NCI-H748 treated with DMSO at 0.1 percent for 48 hours (cell line): ENCODE measurements at places on chromosomes 3 and 15.

- no peak for DNase-seq
Measured at GRCh38 chr15:34892963-34893591, 76.5 kb downstream of the AQR start.

- peak; percentile 3 for DNase-seq
Measured at GRCh38 chr3:6644070-6644929, 216.6 kb upstream of the GRM7 start.

- no peak for DNase-seq
Measured at GRCh38 chr3:11593318-11594034, 50.2 kb downstream of the VGLL4 start.

- DNase-seq = no peak
Measured at GRCh38 chr3:102087236-102087635, 237.9 kb downstream of the NFKBIZ start.

GRCh38 chr15:77709135-77709886 is 76.6 kb upstream of the LINGO1 start:
- no peak for DNase-seq

DNA sequence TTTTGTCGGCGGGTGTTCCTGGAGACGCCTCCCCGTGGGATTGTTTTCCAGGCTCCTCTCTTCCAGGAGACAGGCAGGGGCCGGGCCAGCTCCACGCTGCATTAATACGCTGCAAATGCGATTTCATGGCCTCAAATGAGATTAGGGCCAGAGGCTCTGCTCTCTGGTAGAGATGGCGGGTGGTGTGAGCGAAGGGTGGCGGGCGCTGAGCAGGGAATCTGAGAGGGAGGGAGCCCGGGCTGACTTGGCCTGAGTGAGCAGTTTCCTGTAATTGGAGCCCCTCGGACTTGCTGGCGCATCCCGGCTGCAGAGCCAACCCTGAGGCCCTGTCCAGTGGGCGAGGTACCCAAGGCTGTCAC is 7.4 kb upstream of the CCDC33 start:
- peak; percentile 49 for DNase-seq

DNA sequence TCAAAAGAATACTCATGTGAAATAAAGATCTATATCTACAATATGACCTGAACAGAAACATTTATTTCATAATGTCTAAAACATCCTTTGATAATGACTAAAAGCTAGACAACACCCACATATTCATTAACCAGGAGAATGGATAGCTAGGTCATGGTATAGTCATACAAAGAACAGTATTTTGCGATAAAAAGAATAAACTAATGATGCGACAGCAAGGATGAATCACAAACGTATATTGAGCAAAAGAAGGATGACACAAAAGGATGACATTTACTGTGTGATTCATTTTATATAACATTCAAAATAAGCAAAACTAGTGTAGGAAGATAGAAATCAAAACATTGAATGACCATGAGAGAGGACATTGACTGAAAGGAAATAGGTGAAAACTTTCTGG is 1233.1 kb downstream of the OTOL1 start:
- DNase-seq = no peak

DNA sequence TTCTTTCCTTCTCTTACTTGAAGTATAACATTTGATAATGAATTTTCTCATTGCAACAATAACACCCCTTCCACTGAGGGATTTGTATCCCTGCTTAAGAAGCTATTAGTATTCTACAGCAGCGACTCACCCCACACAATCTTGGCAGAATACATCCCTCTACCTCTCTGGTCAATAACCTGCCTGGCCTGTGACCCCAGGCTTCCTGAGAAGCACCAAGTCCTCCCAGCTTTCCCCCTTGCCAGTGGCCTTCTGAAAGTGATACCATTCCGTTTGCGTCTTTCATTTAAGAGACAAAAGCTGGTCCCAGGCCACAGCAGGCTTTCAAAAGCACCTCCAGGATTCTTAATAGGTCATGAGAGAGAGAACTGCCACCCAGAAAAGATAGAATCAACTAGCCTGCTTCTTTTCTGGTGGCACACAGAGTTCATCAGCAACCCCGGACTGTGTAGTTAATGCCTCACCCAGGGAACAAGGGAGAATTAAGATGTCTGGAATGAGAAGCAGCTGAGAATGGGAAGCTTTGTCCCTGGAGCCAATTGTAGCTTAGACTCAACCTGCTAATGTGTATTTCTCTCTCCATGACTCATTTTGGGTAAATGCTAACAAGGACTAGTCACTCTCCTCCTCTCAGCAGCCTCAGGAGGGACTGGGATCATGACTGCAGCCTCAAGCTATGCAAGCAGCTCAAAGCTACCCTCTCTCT is 101.0 kb upstream of the CPNE4 start:
- no peak for DNase-seq

DNA sequence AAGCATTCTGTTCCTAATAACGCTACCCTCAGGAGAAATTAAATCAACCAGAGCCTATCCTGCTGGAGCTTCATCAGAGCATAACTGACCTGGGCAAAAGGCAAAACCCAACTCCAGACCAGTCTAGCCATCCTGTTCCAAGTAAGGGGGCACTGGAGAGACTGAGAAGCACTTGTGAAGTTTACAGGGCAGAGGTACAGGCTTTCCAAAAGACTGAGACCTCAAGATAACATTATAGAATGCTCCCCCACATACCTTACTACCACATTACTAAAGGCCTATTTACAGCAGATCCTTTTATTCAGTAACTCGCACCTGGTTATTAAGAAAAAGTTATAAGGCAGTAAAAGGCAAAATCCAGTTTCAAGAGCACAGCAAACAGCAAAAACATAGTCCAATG is 35.5 kb downstream of the RFX7 start:
- DNase-seq = no peak

GRCh38 chr3:28564211-28564610 is 215.6 kb upstream of the AZI2 start:
- DNase-seq = no peak

- DNase-seq = no peak
Measured at GRCh38 chr3:32640939-32641338, 44.0 kb upstream of the CNOT10 start.

GRCh38 chr3:129597087-129597999 is 9.1 kb downstream of the PLXND1 start:
- DNase-seq = no peak

GRCh38 chr3:29694783-29695182 is 413.9 kb downstream of the RBMS3 start:
- DNase-seq = no peak
